ENCODE measurements at places on chromosomes 6 and 20.

- DNase-seq, result no peak
These were observed 67.1 kb downstream of the ELOVL5 start for GRCh38 chr6:53281518-53282215.

DNA sequence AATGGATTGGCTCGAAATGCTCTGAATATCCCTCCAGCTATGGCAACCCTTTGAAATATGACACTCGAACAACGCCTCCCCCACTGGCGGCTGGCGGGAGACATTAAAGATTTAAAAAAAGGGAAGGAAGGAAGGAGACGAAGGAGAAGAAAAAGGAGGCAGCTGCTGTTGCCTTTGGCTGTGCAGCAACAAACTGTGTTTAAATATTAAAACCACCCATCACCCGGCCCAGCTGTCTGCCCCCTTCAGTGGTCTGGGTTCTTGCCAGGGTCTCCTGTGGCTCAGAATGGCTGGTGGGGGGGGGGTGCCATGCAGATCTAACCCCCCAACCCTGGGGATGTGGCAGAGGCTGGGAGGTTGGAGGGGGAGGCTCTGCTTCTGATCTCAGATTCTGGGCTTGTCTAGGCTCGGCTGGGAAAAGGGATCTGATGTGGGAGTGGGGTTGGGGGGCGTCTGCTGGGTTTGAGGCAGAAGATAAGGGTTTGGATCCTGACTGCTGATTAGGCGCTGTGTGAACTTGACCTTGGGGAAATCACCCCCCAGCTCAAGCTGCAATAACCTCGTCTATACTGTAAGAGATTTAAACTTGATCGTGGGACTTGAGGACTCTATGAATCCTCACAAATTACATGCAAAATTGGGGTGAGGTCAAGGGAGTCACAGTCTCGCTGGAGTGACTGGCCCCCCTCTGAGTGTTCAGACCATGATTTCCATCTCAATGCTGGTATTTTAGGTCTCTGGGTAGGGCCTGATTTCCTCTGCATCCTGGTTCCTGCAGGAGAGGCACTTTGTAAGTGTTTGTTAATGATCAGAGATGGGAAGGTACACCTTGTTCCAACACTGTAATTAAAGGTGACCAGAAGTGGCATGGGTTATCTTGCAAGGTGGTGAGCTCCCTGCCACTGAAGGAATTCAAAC is 40.3 kb upstream of the BLCAP start:
- DNase-seq, result no peak

DNA sequence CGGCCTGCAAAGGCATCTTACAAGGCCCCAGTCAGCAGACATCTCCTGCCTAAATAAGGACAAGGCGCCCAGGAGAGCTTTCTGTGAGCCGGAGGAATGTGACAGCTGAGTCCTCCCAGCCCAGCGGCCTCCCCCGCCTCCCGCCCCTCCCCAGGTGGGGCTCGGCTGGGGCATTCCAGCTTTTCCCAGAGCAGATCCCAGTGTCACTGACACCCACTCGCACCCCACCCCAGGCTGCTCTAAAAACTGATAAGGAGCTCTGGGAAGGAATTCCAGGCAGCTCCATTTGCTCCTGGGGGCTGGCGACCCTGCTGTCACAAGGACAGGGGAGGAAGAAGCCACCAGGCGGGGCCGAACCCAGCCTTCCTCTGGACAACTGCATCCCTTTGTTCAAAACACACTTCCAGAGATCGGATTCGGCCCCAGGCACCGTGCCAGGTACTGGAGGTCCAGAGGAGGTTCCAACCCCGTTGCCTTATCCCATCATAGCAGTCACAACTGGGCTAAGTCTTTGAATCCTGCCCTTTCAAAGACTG is 49.7 kb downstream of the JPH2 start:
- DNase-seq, result no peak

- DNase-seq, result no peak
These were observed 299.1 kb upstream of the PRDM1 start for GRCh38 chr6:105786890-105787655.

- DNase-seq, result no peak
These were observed 30.3 kb upstream of the OGFRL1 start for GRCh38 chr6:71258078-71258866.

DNA sequence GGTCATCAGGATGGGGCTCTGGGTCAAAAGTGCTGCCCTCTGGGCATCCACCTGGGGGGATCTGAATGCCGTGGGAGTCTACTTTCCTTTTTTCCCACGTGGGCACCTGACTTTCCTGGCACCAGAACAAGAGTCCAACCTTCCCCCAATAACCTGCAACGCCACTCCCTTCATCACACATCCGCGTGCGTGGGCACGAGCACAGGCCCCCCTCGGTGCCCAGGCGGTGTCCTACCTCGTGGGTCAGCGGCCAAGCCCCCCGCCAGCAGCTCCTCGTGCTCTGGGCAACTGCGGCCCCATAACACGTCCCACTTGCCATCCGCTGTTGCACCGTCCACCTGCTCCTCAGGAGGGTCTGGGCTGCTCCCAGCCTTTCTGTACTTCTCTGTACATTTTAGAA is 87.0 kb downstream of the YTHDF1 start:
- DNase-seq, result no peak
